ENCODE measurements at places on chromosomes 12 and 14.
A peak's percentile ranks its signal among the peaks of the same experiment; 100 is the strongest.

DNA sequence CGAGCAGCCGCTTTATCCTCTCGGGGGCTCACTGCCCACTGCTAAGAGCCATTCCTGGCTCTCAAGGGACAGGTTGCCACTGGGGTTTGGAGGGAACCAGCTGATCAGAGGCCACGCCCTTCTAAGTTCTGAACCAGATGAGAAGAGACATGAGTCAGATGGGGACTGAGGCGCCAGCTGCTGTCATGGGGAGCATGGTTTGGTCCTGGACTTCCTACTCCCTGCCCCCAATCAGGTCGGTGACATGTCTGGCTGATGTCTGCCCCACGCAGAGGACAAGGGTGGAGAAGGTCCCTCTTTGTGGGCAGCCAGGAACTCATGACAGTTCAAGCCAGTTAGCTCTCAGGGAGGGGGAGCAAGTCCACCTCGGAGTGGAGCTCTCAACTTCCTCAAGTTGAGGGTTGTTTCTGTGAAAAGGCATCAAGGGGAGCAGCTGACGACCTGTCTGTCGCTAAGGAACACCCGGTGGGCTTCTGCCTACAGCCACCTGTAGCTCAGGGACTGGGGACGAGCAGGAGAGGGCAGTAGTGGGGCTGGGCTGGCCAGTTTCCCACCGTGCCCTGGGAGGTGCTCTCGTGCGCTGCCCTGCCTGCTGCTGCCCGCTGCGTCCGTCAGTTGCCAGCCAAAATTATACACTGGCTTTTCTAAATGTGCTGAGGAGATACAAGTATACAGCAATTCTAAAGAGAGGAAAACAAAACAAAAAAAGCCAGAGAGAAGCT is 20.5 kb downstream of the PSMC1 start:
- DNase-seq = peak; percentile 57

DNA sequence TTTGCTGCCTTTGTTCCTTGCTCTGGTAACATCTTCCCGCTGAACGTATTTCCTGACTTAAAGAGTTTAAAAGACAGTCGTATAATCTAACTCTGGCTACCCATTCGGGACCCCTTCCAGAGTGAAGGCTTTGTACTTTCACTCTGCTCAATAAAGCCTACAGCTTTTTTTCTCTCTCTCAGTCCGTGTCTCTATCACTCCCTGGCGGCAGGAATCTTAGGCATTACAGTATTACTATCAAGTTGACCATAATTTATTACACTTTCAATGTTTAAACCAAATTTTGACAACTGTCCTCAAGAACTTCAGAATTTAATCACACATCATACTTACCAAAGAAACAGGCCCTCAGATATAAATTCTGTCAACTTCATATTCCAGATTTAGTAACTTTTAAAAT is 967.9 kb downstream of the FSCB start:
- no peak for DNase-seq

DNA sequence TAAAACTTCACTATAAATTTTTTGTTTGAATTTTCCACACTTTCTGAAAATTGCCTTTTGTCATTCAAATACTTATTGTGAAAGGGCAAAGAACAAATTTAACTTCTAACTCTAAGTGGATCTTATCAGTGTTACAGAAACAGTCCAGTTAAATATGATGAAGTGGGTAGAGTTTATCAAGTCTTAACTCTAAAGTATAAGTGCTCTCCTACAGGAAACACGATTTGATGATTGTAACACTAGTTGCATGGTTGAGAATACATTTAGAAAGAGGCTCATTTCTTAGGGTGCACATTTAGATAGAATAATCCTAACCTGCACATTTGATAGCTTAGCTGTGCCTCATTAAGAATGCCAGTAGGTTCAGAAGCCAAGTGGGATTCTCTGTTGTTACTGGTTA is 838.3 kb upstream of the ATXN7L3B start:
- no peak for DNase-seq

DNA sequence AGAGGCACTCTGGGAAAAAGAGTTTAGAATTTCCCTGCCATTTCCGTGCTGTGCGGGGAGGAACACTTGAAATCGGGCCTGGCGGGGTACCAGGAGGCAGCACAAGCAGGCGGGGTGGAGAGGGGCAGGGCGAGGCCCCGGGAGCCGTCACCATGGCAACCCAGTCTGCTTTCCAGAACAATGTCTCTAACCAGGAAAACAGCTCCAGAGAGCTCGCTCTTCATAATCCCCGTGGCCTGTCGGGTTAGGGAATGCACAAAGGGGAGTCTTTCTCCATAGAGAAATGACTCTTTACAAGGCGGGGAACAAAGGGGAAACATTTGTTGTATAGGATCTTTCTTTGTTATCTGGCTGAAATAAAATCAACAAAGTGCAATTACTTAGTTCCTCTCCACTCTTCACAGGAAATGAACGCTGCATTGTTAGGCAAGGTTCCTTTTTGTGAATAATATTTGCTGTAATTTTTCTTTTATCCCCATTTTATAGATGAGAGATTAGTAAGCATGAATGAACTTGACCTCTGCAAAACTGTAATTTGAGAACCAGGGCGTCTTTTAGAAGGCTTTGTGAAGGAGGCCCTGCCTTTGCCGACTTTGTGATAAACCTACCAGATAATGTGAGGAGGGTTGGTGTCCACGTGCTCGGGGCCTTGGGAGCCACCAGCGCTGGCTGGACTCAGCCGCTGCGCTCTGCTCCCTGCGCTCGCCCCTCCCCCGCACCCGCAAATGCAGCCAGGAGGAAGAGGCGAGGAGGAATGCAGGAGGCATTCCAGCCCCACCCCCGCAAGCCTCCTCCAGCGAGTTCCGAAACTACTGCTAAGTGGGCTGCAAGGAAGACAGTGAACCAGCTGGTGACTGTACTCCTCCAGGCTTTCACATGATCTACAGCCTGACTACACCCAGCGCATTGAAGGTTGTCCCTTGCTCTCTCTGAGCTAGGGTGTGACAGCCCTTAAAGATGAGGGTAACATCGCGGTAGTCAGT is 105.2 kb upstream of the ATF7IP start:
- peak; percentile 61 for DNase-seq

GRCh38 chr12:27104546-27104945 is 22.2 kb upstream of the C12orf71 start:
- no peak for DNase-seq

DNA sequence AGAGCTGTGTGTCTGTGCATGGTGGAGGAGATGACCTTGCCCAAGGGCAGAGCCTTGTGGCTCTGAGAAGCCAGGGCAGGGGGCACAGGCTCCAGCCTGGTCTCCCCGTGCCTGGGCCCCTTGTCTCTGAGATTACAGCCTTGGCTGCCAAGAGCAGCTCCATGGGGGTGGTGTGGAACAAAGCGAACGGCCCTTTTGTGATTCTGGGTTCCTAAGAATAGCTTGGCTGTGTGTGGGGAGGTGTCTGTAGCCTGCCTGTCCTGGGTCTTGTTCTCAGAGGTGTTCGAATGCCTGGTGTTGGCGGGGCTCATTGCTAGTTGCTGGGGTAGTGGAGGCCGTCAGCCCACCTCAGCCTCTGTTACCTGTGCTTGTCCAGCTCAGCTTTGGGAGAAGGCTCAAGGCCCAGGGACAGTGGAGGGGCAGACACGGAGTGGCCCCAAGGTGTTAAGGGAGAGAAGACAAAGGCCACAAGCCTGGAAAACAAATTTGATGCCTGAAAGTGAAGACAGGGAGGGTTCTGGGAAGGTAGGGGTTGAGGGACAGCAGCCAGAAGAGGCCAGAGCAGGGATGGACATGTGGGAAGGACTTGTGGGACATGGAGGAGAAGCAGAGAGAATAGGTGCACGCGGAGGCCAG is 7.4 kb upstream of the MYH7 start:
- no peak for DNase-seq

GRCh38 chr12:52207895-52208294 is 16.1 kb upstream of the KRT80 start:
- DNase-seq = no peak

- no peak for DNase-seq
These were observed 104.4 kb upstream of the TMEM132D start for GRCh38 chr12:130008241-130008640.

GRCh38 chr12:109951751-109952150 is 44.4 kb downstream of the GIT2 start:
- DNase-seq = no peak

Measured in suppressor macrophage treated with lipopolysaccharide for 4 hours (primary cell).